ENCODE measurements at places on chromosomes 16 and 17. TPM values are rescaled to one million over a fixed set of nuclear protein-coding genes. Genes with fewer than 3 reads are reported as not detected.

Gene KIF19
- total RNA-seq: 0.93 TPM

Gene TP53TG3D
- not detected for total RNA-seq

Gene SLC5A10
- total RNA-seq: not detected

Gene DNASE1
- 12.3 TPM for total RNA-seq

Gene ARL5C
- not detected for total RNA-seq

Gene LCMT1
- total RNA-seq: 31.3 TPM

Gene CHP2
- not detected for total RNA-seq

Gene RAB11FIP4
- total RNA-seq: 2.7 TPM

Gene UNC13D
- total RNA-seq: 5.2 TPM

Gene C17orf113
- total RNA-seq: 0.27 TPM

Gene ZP2
- total RNA-seq: not detected

Gene TBC1D3H
- total RNA-seq: not detected

Gene VWA3A
- 0.35 TPM for total RNA-seq

Gene SP2
- total RNA-seq: 3.4 TPM

Gene GPR179
- not detected for total RNA-seq

Gene HES7
- not detected for total RNA-seq

Gene OSGIN1
- total RNA-seq: 10.1 TPM

Gene NPIPA5
- total RNA-seq: 18.7 TPM

Gene CFAP97D1
- total RNA-seq: not detected

Gene MAP1LC3B
- total RNA-seq: 61.0 TPM

Gene CCDC200
- total RNA-seq: not detected

Gene TPSAB1
- 94.6 TPM for total RNA-seq

Gene METTL9
- total RNA-seq: 103 TPM

Gene CCDC144A
- total RNA-seq: 14.4 TPM

Gene GPS2
- 104 TPM for total RNA-seq

Gene CHST6
- 0.62 TPM for total RNA-seq

Gene NPW
- not detected for total RNA-seq

Gene AGRP
- not detected for total RNA-seq

Gene APOH
- total RNA-seq: not detected

Gene GPRC5C
- total RNA-seq: 14.1 TPM

Gene LDHD
- total RNA-seq: 12.8 TPM

All from gastroesophageal sphincter (tissue), 4 donors.